Activated naive CD8-positive, alpha-beta T cell treated with anti-CD3 and anti-CD28 coated beads for 36 hours (primary cell): ENCODE measurements at places on chromosomes 4 and X.

DNA sequence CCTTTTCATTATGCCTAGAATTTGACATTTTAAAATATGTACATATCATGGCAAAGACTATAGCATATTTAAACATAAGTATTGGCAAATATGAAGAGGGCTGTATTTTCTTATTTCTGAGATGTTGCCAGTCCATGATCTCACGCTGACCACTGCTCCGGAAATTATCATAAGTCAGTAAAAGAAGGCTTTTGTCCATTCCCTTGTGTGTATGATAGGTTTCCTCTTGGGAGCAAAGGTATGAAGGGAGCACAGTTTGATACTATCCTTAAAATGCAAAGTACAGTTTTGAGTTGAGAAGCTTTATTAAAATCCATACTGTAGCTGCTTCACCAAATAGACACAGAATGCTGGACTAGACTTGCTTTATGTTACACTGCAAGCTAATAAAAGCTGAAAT, 52.6 kb upstream of the AGA start:
- no peak for DNase-seq

GRCh38 chr4:66842724-66843088, 702.6 kb downstream of the CENPC start:
- DNase-seq, result no peak

GRCh38 chr4:108311313-108311712, 142.6 kb upstream of the LEF1 start:
- no peak for DNase-seq

GRCh38 chrX:153642051-153642654, 4.8 kb upstream of the DUSP9 start:
- DNase-seq, result no peak

DNA sequence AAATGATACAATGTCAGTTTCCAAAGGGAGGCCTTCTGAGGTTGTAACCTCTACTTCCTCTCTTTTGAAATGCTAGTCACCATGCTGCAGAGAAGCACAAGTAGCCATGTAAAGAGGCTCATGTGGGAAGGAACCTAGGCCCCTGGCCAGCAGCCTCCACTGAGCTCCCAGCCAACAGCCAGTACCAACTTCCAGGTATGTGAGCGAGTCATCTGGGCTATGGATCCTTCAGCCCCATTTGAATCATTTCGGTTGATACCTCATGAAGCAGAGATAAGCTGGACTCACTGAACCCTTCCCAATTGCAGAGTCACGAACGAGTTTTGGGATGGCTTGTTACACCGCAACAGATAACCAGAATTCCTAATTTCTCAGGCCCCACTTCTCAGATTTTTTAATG, 187.0 kb upstream of the LDB2 start:
- no peak for DNase-seq

DNA sequence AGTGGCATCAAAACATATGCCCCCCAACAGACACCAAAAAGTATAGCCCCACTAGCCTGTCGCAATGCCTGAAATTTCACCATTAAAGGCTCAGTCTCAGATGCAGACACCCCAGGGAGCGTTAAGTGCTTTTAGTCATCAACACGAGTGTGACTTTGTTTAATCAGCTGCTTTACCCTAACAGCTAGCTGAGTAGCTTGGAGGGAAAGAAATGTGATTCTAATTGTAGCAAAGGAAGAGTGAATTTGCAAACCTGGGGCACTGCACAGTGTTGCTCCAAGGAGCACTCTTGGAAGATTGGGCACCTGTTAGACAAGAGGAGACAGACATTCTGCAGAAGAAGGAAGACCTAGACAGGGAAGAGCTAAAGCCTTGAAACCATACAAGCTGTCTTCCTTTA, 145.1 kb downstream of the BEND2 start:
- DNase-seq, result no peak
